ENCODE measurements at places on chromosomes 1 and 21. TPM values are rescaled to one million over a fixed set of nuclear protein-coding genes. Genes with fewer than 3 reads are reported as not detected.

Gene MEAF6
- 78.4 TPM for total RNA-seq

Gene OVAAL
- total RNA-seq, result not detected

Gene PROK1
- not detected for total RNA-seq

Gene RNU1-2
- under 0.01 TPM for total RNA-seq

Gene KLF17
- 0.19 TPM for total RNA-seq

Gene UQCRHL
- total RNA-seq, result 2.0 TPM
